CD4-positive, alpha-beta memory T cell (primary cell): ENCODE measurements at places on chromosomes 7 and 10. TPM values are rescaled to one million over a fixed set of nuclear protein-coding genes. Genes with fewer than 3 reads are reported as not detected.
A peak's percentile ranks its signal among the peaks of the same experiment; 100 is the strongest.

The LAMB1 gene
- not detected for total RNA-seq

DNA sequence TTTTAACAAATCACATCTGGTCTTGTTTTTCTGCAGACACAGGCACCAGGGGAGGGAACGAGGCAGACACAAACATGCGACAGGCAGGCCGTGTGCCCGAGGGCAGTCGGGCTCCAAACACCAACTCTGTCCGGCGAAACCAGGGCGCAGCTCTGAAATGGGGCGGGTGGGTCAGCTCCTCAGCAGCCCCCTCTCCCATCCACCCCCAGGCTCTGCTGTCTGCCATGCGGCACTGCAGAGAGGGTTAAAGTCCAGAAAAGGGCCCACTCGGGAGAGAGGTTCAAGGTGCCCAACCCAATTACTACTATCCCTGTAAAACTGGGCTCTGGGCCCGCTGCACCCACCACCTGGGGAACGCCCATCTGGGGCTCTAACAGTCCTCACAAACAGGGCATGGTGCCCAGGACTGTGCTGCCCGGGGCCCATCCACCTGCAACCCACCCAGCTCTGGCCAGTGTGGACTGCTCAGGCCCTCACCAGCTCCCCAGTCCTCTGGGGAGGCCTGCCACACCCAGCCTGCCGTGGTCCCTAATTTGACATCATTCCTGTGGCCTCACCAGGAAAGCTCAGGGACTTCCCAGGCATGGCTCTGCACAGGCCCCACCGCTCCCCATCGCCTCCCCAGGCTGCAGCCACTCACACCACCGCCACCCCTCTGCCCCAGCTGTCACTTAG is 18.7 kb downstream of the YKT6 start:
- no peak for DNase-seq

The STK32C gene
- 12.8 TPM for total RNA-seq

The ASAH2 gene
- 2.6 TPM for total RNA-seq

DNA sequence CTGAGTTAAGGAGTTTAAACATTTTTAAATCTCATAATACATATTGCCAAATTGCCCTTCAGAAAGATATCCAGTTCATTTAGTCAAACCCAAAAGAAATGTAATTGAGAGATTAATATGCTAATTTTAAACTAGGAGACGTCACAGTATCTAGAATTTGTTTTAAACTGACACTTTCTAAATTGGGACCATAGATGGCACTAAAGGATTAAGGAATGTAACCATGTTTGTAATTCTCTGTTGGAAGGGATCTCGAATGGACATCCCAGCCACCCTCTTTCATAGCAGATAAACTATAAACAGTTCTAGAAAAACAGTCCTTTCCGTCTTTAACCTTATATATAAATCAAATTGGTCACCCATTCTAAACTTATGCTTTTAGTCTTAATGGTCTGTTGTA is 30.0 kb upstream of the SAMD9L start:
- DNase-seq: no peak

GRCh38 chr10:74628136-74628535 is 198.3 kb upstream of the KAT6B start:
- no peak for DNase-seq

The CCSER2 gene
- total RNA-seq: 151 TPM

DNA sequence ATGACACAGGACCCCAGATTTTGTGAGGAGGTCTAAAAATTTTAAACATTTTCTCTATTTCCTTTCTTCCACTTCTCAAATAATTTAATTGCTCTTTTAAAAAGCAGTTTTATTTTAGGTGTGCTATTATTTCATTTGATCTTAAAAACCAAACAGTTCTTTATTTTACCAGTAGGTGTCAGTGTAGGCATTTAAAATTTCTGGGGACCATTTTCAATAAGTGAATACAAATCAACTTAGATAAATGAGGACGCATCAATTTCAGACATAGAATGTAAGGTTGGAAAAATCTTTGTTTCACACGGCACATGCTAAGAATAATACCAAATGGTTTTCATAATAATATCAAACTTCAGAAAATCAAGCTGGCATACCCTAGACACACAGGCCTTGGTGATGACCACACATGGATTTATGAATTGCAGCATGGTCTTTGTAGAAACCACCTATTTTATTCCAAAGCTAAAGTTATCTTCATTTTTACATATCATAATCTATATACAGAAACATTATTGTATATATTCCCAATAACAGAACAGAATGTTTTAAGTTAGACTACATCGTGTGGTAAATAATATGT is 127.6 kb upstream of the SLC26A5 start:
- DNase-seq: peak; percentile 17

GRCh38 chr7:45625067-45625466 is 50.9 kb downstream of the ADCY1 start:
- no peak for DNase-seq

The AKR1D1 gene
- total RNA-seq: not detected

GRCh38 chr10:83476211-83476610 is 663.1 kb upstream of the GHITM start:
- no peak for DNase-seq

The CASP2 gene
- total RNA-seq: 94.3 TPM

DNA sequence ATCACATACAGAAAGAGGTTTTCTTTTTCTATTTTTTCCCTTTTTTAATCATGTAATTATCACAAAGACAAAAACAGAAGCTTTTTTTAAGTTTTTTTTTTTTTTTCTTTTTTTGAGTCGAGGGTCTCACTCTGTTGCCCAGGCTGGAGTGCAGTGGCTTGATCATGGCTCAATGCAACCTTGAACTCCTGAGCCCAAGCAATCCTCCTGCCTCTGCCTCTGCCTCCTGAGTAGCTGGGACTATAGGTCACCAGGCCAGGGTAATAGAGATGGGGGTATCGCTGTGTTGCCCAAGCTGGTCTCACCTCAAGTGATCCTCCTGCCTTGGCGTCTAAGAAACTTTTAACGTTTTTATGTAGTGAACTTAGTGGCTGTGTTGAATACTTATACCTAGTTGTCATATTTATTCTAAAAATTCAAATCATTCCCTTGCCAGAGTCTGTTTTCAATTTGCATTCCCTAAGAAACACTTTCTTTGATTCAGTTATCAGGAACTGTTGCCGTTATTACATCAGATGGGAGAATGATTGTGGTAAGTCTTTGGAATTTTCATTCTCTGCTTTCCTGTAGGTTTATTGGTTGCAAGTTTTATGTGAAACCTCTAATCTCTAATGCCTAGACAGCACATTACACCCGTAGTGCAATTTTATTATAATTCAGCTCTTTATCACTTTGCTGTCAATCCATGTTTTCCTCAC is 1.3 kb downstream of the LSM8 start:
- no peak for DNase-seq

DNA sequence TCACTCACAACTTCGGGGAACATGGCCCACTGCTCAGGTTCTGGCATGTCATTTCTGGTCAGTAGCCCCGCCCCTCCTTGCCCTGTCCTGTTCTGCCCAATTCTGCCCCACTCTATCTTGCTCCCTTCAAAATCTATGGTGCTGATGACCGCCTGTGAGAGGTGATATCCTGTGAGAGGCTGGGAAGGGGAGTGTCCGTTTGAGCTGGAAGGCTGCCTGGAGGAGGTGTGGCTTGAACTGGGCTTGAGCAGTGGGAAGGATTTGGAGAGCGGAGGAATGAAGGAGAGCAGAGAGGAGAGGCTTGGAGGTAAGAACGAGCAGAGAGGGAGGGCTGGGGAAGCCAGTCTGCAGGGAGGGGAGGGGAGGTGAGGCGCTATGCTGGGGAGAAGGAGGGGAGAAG is 145.3 kb downstream of the RPS24 start:
- DNase-seq: no peak

GRCh38 chr7:43891069-43891955 is 15.1 kb downstream of the URGCP start:
- no peak for DNase-seq

- no peak for DNase-seq
Observed at GRCh38 chr10:571688-572451, 117.6 kb downstream of the DIP2C start.

GRCh38 chr10:50593523-50594376 is 30.0 kb downstream of the SGMS1 start:
- DNase-seq: no peak

DNA sequence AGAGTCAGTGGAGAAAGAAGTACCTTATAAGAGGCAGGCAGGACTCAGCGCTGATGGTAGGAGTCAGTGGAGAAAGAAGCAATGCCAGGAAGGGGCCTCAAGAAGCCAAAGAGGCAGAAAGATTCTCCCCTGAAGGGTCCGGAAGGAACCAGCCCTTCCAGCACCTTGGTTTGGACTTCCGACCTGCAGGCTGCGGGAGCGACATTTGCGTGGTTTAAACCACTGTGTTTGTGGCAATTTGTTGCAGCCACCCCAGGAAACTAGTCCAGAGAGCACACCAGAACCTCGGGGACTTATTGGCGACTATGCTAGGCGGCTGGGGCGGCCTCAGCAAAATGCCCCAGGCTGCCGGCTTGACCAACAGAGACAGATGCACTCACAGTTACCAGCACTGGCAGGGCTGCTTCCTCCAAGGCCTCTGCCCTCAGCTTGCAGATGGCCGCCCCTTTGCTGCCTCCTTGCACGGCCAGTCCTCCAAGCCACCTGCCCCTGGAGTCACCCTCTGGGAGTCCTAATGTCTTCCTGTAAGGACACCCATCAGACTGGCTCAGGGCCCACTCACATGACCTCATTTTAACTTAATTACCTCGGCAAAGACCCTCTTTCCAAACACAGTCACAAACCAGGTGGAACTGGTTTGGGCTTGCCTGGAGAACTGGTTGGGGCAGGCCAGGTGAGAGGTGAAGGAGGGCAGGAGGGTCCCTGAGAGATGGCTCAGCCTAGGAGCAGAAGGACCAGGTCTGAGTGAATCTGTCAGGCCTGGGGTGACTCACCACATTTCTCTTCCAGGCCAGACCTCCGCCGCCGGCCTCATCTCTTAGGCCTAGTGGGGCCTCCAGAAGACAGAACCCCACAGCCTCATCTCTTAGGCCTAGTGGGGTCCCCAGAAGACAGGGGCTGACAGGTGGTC is 26.1 kb downstream of the CALML3 start:
- no peak for DNase-seq

DNA sequence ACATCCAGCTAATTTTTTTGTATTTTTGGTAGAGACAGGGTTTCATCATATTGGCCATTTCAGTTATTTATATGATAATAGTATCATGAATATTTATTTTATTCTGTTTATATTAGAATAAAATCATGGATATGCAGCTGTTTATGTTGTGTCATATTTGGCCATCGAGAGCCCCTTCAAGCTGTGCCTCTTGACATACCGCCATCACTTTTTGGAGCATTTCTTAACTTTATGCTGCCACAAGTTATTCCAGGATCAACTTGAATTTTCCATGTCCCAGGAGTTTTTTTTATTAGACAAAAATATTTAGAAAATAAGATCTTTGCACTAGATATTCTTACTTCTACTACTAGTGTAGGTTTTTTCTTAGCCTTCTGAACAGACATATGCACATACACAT is 1067.0 kb upstream of the LRRTM3 start:
- DNase-seq: no peak

- DNase-seq: no peak
Observed at GRCh38 chr10:97768322-97769315, 3.2 kb downstream of the SFRP5 start.

The PWWP2B gene
- total RNA-seq: 9.9 TPM

- DNase-seq: no peak
Observed at GRCh38 chr7:128989961-128990360, 52.2 kb downstream of the IRF5 start.

- DNase-seq: peak; percentile 28
Observed at GRCh38 chr7:33054261-33054964, 8.2 kb downstream of the NT5C3A start.

DNA sequence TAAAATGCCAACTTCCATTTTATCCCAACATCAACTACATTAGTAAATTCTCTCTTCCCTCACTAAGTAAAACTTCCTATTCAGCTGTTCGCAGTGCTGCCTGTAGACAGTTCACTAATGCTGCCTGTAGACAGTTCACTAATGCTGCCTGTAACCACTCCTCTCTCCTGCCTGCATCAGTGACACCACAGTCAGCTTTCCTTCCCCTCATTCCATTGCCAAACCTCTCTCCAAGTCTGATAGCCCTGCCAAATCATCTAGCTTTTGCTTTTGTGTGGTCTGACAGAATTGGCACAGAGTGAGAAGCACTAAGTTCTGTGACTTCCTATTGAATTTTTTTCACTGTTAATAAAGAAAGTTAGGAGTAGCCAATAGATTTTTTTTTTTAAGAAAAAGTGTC is 43.0 kb upstream of the MACC1 start:
- DNase-seq: no peak

The SGCE gene
- 1.9 TPM for total RNA-seq

DNA sequence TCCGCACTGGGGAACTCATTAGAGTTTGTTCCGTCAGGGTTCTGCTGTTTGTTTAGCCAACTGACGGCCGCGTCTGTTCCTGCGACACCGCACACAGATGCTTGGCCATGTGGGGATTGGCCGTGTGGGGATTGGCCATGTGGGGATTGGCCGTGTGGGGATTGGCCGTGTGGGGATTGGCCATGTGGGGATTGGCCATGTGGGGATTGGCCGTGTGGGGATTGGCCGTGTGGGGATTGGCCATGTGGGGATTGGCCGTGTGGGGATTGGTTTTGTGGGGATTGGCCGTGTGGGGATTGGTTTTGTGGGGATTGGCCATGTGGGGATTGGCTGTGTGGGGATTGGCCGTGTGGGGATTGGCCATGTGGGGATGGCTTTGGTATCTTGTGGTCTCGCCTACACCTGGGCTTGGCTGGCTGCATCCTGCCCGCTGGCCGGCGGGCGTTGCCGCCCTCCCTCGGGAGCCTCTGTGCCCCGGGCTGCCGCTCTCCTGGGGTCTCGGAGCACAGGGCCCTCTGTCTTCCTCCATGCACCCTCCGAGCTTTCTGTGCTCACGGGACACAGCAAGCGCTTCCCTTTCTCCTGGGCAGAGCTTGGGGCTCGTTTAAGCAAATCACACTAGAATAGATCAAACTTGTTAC is 62.5 kb downstream of the NKX6-2 start:
- no peak for DNase-seq

DNA sequence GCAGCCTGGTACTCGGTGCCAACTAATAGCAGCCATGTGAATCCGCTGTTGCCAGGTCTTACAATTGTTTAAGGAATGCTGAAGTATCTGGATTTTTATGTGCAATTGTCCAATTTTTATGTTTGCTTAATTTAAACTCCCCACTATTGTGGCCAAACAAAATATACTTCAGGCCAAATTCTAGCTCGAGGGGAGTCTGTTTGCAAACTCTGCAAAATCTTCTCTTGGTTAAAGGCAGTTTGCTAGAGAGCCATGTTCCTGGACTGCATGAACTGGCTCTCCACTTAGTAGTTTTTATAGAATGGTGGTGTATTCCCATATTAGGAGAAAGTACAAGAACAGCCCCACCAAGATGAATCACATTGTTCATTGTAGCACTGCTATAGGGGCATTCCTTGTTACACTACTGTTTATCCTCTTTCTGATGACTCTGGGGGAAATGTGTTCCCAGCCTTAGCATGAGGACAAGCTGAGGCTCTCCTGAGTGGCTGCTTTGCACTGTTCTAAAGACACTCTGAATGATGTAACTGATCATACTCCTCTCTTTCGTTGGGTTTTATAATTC is 178.0 kb upstream of the GLI3 start:
- DNase-seq: no peak

GRCh38 chr10:43044961-43045621 is 31.8 kb upstream of the RET start:
- DNase-seq: no peak

- no peak for DNase-seq
Observed at GRCh38 chr10:110093722-110094121, 85.9 kb downstream of the ADD3 start.

- no peak for DNase-seq
Observed at GRCh38 chr10:75070476-75070875, 41.0 kb upstream of the SAMD8 start.
